ENCODE measurements at places on chromosomes 7 and 10.
A peak's percentile ranks its signal among the peaks of the same experiment; 100 is the strongest.

DNA sequence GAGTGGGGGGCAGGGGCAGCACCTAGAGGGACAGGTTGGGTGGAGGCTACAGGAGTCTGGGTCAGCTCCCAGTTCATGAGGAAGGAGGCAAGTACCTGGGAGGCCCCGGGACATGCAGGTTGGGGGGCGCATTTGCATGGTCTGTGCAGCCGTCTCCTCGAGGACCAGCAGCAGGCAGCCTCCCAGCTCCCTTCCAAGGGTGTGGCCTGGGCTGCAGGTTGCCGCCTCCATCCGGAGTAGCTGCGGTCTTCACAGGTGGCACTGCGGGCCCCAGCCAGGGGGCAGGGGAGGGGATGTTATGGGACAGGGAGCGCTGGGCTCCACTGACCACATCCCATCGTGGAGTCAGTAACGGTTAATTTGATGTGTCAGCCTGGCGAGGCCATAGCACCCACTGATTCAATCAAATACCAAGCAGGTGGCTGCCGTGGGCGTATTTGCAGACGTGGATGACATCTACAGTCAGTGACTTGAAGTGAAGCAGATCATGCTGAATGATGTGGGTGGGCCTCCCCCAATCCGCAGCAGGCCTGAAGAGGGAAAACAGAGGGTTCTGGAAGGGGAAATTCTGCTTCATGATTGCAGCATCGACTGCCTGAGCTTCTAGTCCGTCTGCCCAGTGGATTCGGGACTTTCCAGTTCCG is 81.6 kb downstream of the PRKAG2 start:
- no peak for DNase-seq

GRCh38 chr7:41504214-41504980 is 198.5 kb downstream of the INHBA start:
- DNase-seq: no peak

DNA sequence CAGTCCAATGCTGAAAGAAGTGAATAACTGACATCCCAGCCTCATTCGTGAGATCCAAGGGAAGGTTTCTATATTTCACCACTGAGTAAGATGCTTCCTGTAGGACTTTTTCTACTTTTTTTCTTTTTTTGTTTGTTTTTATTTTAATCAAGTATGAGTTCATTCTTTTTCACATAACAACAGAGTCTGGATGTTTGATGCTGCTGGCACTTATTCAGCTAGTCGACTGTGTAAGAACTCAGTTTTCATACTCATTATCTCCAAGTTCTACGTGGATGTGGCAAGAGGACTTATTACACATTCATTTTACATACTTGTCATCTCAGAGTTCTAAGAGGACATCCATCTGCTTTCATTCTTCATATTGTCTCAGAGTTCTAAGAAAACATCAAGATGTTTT is 86.9 kb downstream of the CPXM2 start:
- DNase-seq: no peak

- DNase-seq: no peak
Observed at GRCh38 chr10:21675157-21675796, 141.2 kb downstream of the MLLT10 start.

GRCh38 chr10:114304571-114305421 is 65.7 kb downstream of the VWA2 start:
- no peak for DNase-seq

GRCh38 chr10:61792097-61792716 is 109.3 kb upstream of the ARID5B start:
- no peak for DNase-seq

- no peak for DNase-seq
Observed at GRCh38 chr10:129949891-129950291, 14.2 kb downstream of the EBF3 start.

- DNase-seq: no peak
Observed at GRCh38 chr10:130434446-130435385, 298.5 kb downstream of the GLRX3 start.

DNA sequence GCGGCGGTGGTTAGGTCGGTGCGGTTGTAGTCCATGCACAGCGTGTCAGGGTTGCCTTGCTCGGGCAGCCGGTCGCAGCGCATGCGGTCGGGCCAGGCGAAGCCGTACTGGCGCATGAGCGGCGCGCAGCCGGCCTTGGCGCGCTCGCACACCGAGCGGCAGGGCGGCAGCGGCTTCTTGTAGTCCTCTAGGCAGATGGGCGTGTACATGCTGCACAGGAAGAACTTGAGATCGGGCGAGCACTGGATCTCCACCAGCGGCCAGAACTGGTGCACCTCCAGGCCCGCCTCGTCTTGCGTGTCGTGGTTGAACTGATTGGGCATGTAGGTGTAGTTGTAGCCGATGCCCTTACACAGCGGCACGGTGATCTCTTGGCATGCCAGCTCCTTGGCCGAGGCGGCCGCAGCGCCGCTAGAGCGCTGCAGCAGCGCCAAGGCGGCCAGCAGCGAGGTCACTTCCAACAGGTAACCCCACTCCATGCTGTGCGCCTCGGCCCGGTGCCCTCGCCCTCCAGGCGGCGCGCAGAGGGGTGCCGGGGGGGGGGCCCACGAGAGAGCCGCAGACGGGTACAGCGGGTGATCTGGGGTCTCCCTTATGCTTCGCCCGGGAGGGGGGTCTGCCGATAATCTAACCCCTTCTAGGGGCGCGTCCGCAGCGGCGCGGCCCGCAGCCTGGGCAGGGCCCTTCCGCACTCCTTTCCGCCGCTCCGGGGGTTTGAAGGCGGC is 983 bp downstream of the FZD8 start:
- DNase-seq: peak; percentile 25

- no peak for DNase-seq
Observed at GRCh38 chr7:112069879-112070321, 136.3 kb downstream of the DOCK4 start.

DNA sequence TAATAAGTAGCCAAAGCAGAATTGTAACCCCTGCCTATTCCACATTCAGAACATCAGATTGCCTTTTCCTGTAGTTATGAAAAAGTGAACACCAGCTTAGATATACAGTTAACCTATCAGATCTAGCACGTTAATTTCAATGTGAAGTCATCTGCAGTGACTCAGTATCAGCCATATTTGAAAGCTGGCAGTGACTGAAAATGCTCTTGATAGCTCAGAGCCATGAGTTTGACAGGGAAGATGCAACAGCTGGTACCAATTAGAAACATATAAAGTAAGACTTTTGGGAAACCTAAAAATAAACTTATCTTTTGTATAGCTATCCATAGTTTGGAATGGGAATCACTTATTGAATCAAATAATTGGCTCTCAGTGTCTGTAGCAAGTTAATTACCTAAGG is 284.1 kb upstream of the NPSR1 start:
- DNase-seq: no peak

DNA sequence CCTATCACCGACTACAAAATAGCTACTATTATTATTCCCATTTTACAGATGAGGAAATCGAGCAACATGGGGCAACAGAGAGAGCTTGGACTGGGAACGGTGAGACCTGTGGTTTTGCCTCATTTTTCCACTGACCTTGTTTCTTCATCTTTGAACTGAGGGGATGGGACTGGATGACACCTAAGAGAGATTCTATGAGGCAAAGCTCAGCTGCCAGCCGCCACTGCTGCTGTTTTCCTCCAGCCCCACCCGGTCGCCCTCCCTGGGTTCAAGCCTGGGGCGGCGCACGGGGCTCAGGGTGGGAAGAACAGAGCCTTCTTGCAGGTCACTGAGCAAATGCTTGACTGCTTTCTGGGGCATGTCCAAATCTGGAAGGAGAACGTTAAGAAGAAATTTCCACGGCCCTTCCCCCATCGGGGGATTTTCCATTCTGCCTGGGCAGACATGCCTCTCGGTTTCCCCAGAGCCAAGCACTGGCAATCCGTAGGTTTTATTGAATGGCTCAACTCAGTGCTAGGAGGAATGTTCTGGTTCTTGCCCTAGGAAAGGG is 12.3 kb downstream of the DDIT4 start:
- DNase-seq: no peak

DNA sequence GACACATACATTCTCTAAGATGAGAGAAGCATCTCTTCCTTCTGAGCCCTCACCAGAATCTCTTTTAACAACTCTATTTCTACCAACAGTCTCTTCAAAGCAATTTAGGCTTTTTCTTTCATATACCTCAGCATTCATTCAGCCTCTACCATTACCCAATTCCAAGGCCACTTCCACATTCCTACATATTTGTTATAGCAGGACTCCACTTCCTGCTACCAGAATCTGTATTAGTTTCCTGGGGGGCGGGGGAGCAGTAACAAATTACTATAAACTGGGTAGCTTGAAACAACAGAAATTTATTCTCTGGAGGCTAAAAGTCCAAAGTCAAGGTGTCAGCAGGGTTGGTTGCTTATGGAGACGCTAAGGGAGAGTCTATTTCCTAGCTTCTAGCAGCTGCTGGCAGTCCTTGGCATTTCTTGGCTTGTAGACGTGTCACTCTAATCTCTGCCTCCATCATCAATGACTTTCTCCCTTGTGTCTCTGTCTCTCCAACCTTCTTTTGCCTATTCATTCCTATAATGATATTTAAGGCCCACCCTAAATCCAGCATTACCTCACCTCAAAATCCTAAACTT is 7.4 kb downstream of the PRPS1L1 start:
- no peak for DNase-seq

DNA sequence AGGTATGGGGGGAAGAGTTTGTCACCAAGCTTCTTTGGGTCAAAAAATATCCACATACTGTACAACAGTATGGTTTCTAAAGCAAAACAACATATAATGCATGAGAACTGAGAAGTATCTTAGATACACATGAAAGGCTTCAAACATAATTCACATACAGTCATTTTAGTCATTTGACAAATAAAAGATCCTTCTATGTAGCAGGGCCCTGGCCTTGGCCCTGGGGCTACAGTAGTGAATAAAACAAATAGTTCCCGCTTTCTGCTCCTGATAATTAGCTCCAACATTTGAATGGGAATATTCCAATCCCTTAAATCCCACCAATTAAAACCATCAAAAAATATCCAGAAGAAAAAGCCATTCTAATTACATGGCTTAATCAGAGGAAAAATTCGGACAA is 51.3 kb downstream of the MALSU1 start:
- no peak for DNase-seq

DNA sequence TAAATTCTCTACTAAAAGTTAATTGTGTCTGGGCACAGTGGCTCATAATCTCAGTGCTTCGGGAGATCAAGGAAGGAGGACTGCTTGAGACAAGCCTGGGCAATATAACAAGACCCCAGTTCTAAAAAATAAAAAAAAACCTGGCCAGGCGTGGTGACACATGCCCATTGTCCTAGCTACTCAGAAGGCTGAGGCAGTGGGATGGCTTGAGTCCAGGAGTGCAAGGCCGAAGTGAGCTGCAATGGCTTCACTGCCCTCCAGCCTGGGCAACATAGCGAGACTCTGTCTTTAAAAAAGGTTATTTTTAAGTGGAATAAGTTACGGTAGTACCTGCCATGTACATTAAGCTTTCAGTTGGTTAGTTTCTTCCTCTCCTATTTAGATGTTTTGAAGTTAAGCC is 28.9 kb downstream of the CDK14 start:
- DNase-seq: no peak

DNA sequence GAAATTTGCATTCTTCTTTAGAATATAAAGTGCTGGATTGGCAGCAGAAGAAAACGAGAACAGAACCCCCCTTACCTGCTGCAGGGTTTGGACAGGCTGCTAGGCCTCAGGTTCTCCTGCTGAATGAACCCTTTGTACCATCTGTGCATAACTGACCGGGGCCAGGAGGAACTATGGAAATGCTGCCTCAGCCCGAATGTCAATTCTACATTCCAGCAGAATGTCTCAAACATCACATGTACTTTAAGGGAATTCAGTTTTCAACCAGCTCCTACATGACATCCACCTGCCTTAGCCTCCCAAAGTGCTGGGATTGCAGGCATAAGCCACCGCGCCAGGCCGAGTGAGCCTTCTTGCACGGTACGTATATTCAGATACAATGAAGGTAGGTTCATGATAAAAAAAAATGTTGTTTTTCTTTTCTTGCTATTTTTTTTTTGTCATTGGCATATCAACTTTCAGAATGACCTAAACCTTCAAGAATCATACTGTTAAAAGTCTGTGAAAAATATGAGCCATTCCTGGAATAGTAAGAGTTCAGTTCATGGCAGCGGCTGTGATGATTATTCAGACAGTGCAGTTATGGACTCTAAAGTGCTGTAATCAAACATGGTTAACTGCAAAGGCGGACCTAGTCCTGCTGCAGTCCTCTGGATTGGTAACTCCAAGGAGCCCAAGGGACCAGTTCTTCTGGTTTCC is 84.4 kb upstream of the TNS3 start:
- DNase-seq: no peak

- DNase-seq: no peak
Observed at GRCh38 chr10:46171661-46172060, 115.1 kb upstream of the ANTXRL start.

GRCh38 chr10:6158276-6158675 is 44.5 kb upstream of the PFKFB3 start:
- no peak for DNase-seq

GRCh38 chr7:37480041-37481031 is 31.7 kb upstream of the ELMO1 start:
- DNase-seq: no peak

DNA sequence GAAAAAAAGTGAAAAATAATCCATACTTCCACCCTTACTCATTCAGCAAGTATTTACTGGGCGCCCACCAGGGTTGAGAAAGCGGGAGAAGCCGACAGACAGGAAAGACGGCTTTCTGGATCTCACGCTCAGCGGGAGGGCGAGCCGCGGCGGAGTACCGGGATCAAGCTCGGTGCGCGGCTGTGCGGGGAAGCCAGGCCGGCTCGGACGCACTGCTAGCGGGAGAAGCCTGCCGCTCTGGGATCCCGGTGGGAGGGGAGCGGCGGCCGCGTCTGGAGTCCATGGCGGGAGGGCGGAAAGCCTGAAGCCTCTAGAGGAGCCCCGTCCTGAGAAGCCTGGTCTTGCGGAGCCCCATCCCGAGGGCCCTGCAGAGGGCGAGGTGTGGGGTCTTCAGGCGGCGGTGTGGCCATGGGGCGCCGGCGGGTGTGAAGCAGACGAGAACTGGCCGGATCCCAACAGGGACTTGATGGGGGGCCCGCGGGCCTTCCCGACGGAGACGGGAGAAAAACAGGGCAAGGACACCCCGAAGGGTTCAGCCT is 82.9 kb downstream of the VIPR2 start:
- DNase-seq: no peak

DNA sequence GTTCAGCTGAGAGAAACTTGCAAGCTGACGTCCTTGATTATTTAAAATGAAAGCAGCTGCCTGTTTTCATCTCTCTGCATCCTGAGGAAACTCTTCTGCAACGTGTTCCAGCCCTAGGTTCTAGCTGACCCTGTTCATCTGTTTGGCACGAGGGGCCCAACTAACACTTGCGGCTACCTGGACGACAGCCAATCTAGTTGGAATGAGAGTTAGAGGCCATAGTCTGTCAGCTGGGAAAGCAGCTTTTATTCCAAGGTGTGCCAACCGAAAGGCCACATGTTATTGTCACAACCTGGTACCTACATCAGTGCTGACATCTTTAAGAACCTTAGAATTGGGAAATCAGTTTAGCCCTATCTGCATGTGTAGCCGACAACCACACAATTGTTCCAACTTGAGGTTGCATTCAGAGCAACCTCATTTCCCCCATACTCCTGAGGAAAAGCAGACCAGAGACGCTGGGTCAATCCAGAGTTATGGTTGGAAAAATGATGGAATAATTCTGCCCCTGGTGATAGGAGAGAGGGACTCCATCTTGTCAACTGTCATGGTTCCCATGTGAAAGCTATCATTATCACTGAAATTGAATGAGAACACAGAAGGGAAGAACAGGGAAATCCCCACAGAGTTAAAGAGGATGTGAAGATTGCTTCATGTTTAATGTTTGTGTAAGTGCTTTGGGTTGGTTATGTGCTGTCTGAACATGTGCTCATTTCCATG is 121.6 kb downstream of the EGFR start:
- no peak for DNase-seq

GRCh38 chr7:69199041-69199440 is 399.2 kb upstream of the AUTS2 start:
- no peak for DNase-seq
